ENCODE measurements at places on chromosomes 7 and 10.

DNA sequence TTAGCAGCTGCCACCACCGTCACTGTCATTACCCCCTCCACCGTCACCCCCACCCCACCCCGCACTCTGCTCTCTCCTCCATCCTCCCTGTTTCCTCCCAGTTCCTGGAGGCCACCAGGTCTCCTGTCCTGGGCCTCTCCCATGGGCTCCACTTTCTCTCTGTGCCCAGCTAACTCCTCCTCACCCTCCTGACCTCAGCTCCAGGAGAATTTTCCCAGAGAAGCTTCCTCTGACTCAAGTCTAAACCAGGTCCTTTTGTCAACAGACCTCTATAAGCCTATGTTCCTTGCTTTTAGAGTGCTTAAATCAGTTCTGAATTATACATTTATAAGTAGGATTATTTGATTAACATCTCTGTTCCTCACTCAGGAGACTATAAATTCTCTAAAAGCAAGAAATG is 150.0 kb downstream of the ARHGAP12 start:
- no peak for DNase-seq

DNA sequence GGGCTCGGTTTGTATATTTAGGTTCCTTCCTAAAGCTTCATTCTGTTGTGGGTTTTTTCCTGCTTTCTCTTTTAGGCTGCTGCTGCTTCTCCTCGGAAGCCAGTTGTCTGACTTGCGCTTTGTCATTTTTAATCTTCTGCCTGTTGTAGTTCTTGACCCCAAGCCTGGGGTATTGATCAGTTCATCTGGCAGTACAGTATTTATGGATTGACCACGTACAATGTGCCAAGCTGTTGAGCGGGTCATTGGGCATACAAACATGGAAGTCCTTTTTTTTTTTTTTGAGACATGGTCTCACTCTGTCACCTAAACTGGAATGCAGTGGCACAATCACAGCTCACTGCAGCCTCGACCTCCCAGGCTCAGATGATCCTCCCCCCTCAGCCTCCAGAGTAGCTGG is 4.3 kb downstream of the PROSER2 start:
- DNase-seq, result no peak

- no peak for DNase-seq
Observed at GRCh38 chr7:137421366-137421765, 77.8 kb upstream of the PTN start.

DNA sequence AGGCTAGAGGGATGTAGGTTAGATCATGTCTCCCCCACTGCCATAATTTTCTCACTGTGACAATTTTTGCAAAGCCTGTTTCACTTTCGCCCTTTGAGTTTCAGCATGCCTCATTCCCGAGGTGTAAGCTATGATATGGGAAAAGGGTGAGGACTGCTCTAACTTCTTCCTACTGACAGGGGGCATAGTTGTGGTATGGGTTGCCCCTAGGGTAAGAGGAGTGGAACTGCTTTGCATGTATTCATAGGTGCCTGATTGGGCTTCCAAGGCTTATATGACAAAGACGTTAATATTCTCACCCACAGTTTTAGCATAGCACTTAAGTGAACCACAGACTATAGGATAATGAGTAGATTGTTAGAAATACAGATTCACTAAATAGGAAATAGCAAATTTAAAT is 148.7 kb downstream of the BBS9 start:
- DNase-seq, result no peak

DNA sequence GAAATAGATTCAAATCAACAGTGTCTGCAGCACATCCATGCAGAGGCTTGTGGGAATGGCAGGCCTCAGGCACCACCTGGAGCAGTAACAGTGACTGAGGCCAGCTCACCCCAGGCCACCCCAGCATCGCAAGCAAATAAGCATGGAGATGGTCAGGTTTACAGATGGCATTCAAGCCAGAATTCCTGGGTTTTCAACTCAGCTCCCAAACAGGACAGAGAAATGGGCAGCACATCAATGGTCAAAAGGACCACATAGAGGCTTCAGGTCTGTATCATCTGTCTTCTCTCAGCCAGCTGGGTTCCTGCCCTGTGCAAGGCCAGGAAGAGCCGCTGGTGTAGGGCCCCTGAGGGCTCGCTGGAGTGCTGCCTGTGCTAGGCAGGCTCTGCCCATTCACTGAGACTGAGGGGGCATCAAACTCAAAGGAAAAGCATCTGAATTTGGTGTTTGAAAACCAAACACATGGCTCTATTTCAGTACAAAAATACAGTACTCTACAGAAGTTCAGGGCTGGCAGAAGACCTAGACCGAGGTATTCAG is 112.5 kb downstream of the KMT2E start:
- no peak for DNase-seq

DNA sequence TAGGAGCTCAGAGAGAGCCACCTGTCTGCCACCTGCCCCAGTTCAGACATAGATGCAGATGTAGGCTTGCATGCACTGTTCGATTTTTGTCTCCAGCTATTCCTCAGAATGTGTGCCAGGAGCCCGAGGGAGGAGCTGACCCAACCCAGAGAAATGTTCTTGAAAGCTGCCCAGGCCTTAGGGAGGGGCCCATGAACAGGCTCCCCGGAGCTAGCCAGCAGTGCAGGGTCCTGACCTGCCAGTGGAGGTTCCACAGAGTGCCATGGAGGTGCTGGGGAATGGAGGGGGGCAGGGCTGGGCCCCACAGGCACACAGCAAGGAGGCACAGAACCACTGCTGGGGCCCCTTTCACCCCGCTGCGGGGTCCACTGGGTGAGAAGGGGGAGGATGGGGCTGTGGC is 29.6 kb upstream of the SFRP5 start:
- DNase-seq, result no peak

DNA sequence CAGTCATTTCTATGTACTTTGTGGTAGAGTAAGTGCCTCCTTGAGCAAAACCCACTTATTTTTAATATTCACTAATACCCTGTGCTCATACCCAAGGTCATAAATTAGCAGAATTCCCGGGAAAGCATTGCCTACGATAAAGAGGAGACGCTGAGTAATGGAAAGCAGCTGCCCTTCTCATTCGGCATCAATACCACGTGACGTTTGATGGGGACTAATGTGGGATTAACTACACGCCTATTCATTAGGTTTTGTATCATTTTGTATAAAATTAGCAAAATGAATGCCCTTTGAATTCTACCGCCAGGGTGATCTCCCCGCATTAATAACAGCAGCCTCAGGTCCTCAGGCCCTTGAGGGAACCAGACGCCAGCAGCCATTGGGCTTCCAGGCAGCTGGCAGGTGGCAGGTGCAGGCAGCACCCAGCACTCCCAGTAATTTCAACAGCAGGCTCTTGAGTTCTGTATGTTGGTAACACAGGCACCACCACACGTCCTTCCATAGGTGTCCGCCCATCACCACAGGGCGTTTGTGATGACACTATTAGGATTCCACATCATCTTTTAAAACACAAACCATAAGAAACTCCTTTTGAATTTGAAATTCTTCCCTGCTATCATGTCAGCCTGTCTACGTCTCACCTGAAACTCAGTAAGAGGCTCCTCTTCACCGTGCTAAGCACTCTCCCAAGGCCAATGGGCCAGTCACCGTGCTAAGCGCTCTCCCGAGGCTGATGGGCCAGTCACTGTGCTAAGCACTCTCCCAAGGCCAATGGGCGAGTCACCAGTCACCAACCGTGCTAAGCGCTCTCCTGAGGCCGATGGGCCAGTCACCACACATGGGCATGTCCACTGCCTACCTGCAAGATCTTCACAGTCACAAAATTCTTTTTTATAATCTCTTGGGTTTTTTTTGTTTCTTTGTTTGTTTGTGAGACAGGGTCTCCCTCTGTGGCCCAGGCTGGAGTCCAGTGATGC is 509.4 kb downstream of the PTPRN2 start:
- DNase-seq, result no peak

- DNase-seq, result no peak
Observed at GRCh38 chr10:79007018-79007417, 61.7 kb upstream of the ZMIZ1 start.

DNA sequence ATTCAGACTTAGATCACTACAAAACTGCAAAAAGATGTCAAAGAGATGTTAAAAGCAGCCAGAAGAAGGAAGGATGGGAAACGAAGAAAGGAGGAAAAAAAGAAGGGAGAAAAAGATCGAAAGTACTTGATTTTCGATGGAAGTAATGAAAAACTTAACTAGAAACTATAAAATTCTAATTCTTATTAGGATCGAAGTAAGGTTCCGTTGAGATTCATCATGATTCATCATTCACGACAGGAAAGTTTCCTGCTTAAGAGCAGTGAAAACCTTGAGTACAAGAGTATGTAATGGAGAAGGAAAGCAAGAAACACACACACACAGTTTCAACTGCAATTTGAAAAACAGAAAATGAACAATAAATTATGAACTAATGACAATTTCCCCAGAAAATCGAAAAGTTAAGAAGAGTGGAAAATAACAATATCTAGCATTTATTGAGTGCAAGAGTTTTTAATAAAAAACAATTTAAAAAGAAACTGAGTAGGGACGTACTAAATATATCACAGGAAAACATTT is 1.1 kb upstream of the ING3 start:
- DNase-seq, result no peak

- no peak for DNase-seq
Observed at GRCh38 chr10:124598196-124598595, 136.6 kb downstream of the LHPP start.

DNA sequence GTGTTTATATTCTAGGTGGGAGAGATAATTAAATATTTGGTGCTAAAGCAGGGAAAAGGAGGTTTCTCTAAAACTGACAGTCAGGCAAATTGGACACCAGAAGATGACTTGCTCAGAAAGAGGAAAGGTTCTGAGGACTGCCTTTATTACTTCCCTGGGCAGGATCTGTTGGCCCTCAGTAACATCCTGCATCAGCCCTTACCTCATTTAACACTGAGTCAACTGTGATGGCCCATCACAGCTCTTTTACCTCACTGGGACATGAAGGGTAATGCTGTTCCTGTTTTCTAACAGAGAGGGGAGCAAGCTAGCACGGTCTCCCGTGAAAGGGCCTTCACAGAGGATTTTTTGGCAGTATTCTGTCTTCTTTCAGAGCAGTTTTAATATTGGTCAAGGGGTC is 12.0 kb downstream of the PPP1R17 start:
- DNase-seq, result peak; percentile 71

- no peak for DNase-seq
Observed at GRCh38 chr7:23893942-23894891, 184.2 kb downstream of the STK31 start.

DNA sequence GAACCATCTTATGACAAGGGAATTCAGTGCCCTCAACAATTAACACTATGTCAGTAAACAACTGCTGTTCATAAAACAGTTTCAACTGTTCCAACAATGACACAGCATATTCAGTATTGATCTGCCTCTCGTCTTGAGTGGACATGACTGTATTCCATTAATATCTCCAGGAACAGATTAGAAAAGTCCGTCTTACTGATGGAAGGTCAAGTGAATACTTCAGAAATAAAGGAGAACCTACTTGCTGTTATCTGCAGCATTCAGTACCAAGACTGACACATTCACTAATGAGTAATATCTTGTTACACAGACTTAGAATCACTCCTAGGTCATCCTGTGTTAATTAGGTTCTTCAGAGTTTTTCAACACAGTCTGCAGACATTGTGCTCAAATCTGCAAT is 12.1 kb downstream of the KBTBD2 start:
- no peak for DNase-seq

DNA sequence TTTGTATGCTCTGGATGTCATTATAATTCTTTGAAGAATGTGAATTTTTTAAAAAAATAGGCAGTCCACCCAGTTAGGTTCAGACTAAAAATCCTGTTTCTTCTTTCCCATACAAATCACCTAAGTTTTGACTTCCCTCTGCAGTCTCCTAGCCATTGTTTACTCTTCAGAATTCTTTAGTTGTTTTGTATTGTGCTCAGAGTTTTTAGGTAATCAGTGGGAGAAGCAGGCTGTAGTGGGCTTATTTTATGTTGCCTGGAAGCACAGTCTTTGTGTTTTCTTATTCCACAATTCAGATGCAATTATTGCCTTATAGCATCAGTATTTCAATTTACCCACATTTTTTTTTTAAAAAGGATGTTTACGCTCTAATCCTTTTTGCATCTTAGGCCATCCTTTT is 94.9 kb downstream of the AKAP9 start:
- no peak for DNase-seq

DNA sequence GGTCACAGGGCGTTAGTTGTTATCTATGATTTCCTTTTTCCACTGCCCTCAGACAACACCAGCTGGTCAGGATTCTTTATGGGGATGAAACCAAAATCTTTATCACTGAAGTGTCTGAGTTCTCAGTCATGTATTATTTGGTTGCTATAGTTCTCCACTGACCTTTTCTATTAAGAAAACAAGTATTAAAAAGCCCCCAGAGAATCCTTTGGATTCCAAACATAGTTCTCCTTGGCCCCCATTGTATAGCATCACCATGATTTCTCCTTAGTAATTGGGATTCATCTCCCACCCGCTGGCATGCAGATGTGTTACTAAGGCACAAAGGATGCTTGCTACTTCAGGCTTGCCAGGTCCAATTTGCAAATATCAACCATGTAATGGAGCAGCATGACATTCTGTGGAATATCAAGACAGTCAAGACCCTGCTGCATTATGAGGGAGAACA is 94.3 kb downstream of the IQUB start:
- DNase-seq, result no peak

- no peak for DNase-seq
Observed at GRCh38 chr10:132132421-132132841, 54.3 kb upstream of the DPYSL4 start.

DNA sequence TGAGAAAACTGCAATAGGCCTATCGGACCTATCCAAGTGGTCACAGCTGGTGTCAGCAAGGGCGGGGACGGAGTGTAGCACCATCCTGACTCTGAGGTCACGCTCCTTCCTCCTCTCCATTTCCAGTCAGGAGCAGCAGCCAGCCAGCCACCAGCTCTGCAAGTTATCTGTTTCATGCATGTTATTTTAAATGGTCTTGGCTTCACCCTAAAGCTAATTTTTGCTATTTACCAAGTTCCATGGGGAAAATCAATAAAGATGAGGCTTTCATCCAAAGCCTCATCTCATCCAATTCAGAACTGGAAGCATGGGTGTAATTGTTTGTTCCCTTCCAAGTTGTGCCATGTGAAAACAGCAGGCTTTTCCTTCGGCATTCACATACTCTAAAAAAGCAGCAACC is 49.3 kb downstream of the ICA1 start:
- DNase-seq, result no peak

GRCh38 chr10:74898201-74898976 is 72.0 kb downstream of the KAT6B start:
- DNase-seq, result peak; percentile 34

GRCh38 chr7:133293384-133294160 is 40.7 kb downstream of the EXOC4 start:
- no peak for DNase-seq

- DNase-seq, result no peak
Observed at GRCh38 chr7:131292141-131292905, 35.4 kb upstream of the MKLN1 start.

DNA sequence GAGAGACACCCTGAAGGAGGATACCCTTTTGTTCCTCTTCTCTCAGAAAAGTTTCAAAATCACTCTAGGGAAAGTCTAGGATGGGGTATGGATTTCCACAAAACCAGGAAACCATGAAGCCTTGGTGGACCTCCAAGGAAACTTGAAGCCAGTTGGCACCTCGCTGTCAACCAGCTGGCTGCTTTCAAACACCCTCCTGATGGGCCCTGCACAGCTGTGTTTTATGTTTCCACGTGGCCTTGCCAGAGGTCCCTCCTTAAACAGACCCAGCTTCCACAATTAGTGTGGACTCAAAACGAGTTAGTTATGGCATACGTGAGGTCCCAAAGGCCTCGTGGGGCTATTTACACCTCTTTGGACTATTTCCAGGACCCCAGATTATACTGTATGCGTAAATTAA is 5.9 kb downstream of the PPP1R3A start:
- no peak for DNase-seq
